ENCODE measurements at places on chromosomes 7 and 10.

DNA sequence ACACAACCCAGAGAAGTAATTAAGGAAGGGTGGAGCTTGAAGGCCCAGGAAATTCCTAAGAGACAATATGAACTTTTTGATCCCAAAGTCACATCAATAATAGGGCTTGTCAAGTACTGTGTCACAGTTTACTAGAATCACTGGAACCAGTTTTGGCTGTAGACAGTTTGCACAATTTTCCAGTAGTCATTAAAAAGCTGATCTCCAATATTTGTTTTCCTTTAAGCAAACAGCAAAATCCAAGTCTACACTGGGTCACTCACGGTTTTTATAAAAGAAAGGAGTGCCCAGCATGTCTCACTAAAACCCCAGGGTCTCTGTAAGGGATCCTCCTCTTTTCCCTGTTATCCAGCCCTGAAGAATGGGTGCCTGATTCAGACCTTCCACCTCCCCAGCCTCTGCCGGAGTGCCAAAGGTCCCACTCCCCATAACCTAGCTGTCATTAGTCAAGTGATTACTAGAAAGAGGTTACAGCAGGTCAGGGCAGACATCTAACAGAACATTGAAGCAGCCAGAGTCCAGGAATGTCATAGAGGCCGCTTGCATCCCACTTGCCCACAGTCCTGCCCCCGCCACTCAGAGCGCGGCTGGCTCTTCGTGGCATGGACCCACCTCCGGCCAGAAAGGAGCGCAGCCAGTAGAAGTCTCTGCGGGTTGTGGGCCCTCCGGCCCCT is 552 bp downstream of the SLC25A16 start:
- no peak for DNase-seq

DNA sequence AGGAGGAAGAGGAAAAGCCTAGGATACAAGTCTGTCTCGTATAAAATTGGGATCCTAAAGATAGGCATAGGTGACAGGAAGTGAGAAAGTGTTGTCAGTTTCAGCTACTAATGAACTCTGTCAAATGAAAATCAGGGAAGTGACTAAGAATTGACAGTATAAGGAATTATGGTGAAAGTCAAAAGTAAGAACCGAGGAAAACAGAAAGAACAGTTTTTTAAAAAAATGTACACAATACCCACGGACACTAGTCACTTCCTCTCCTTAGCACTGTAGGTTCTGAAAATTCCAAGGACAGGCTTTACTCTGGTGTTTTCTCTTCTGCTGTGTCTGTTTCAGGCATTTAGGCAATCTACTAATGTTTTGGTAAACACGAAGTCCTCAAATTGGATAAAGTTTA is 42.3 kb downstream of the ATAD1 start:
- DNase-seq: no peak

GRCh38 chr7:19480383-19480782 is 228.5 kb downstream of the POLR1F start:
- DNase-seq: no peak

DNA sequence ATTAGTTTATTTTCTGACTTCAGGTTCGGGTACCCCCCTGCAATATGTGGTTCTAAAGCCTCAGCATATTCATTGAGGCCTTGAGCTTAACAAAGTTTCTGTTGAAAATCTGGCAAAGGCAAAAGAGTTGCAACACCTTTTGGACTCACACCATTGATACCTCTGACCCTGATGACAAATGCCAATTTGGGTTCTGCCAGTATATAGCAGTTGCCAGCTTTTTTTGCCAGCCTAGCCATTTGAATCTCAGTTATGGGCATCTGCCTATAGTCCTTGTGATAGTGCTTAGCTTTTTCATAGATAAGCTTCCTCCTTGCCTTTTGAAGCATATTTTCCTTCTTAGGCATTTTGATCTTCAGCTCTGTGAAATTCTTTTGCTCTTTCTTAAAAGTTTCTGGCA is 31.9 kb downstream of the LIPJ start:
- no peak for DNase-seq

DNA sequence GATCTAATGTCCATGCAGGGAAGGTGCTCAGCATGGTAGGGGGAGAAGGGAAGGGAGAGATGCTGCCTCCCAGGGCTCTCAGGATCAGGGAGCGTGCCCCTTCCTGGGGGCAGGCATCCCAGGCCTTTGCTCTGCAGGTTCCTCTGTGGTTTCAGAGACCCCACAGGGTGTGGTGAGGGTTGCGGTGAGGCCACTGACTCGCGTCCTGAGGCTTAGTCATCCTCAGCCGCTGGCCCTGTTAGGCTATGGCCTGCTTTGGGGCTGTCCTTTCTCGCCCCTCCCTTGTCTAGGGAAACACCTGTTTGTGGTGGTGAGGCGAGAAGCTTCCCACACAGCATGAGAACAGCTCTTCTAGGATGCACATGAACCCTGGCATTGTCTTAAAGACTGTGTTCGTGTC is 558.3 kb upstream of the FOXK1 start:
- DNase-seq: no peak

DNA sequence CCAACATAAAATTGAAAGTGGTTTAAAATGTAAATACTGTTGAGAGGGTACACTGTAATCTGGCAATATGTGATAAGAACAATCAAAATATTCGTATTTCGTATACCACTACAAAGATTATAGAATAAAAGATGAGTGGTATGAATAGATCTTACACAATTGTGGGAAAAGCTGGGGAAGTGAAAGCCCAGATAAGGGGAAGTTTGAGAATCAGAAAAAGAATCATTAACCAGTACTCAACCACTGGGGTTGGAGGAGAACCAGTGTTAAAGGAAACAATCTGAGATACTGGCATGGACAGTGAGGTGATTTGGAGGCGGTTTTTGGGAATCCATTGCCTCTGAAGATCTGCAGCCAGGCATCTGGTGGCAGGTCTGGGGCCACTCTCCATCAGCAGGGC is 59.7 kb upstream of the CDK14 start:
- peak; percentile 9 for DNase-seq

GRCh38 chr7:108158776-108159175 is 28.6 kb upstream of the LAMB4 start:
- DNase-seq: no peak

DNA sequence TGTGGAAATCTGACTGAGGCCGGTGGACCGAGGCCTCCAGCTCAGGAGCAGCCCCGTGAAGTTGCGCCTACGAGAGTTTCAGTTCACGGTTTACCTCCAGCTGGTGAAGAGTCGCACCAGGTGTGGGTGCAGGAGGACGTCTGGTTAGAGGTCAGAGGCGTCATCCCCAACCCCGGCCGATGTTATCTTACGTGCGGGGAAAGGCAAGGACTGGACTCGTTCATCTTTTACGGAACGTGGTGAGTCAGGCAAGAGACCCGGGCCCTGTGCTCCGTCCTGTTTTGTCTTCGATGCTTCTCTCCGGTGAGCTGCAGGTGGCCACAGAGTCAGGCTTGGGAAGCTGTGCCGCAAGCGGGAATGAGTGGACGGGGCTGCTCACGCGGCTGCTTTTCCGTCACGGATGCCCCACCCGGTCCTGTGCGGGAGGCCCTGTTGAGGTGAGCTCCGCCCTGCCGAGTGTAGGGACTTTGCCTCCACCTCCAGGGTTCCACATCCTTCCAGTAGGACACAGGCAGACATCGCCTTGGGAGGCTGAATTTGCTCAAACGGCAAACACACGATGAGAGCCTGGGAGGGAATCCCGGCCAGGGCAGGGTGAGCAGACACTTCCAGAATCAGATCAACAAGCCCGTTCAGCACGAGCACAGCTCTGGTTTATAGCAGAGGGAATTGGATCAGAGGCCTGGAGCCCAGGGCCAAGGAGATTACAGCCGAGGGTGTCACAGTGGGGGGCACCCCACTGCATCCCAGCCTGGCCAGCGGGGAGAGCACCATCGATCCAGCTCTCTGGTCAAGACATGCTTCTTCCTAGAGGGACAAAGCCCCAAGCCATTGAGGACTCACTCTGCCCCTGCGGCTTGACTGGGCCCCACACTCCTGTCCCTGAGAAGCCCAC is 50.1 kb upstream of the INPP5A start:
- DNase-seq: no peak

DNA sequence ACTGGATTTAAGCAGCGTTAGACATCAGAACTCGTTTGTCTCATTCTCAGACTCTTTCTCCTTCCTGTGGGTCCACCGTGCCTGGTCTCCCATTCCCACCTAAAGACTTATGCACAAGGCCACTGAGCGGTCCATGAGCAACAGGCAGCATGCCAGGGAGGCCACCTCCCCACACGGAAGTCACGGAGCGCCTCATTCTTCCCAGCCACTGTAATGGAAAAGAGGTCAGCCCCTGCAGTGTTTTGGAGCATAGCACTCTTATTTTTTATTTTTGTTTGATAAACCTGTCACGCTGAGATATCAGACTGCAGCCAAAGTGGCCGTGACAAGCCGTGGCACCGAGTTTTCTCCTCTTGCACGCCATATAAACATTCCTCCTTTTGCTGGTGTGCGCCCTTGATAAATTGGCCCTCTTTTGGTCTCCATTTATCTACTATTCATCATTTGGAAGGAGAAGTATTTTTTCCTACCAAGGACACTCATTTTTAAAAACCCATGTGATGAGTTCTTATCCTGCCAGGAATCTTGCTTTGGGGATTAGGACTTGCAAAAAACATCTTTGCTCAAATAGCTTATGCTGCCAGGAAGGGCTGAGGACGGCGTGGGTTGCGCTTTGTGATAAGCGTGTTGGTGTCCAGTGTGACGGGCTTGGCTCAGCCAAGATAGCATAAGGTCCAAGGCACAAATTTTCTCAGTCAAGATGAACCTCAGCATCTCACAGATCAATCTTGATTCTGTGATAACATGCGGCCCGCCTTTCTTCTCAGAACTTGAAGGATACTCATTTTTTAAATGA is 206.0 kb downstream of the CCDC3 start:
- DNase-seq: no peak

GRCh38 chr10:34179280-34179679 is 635.8 kb downstream of the PARD3 start:
- no peak for DNase-seq

DNA sequence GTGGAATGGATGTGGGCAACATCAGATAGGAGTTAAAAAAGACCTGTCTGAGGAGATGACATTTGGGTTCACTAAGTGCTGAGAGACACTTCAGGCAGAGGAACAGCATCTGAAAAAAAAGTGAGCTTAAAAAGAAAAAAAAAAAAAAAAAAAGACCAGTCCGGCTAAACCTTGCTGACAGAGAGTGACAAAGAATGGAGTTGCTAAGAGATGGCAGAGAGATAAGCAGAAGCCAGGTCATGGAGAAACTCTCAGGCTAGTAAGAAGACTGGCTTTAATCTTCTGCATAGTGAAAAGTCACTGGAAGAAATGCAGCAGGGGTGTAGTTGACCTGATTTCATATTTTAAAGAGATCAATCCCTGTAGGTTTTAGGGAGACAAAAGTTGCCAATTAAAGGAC is 711.1 kb upstream of the SEMA3D start:
- DNase-seq: no peak
